ENCODE measurements at places on chromosomes 3 and 15.

- DNase-seq: no peak
- H3K36me3 ChIP-seq: peaks cover 4% of the 10 kb centered on the region
- H3K27me3 ChIP-seq: no peaks in the 10 kb centered on the region
- H3K4me3 ChIP-seq: no peak overlapping the region
Observed at GRCh38 chr15:64653757-64654156, 121.6 kb downstream of the RBPMS2 start.

GRCh38 chr3:152270937-152271336, 2.2 kb downstream of the MBNL1 start:
- peaks cover 31% of the 10 kb centered on the region for H3K4me1 ChIP-seq
- H3K27me3 ChIP-seq: no peaks in the 10 kb centered on the region
- peak overlapping the region; percentile 98 for H3K4me3 ChIP-seq
- H3K27ac ChIP-seq: no peak overlapping the region

DNA sequence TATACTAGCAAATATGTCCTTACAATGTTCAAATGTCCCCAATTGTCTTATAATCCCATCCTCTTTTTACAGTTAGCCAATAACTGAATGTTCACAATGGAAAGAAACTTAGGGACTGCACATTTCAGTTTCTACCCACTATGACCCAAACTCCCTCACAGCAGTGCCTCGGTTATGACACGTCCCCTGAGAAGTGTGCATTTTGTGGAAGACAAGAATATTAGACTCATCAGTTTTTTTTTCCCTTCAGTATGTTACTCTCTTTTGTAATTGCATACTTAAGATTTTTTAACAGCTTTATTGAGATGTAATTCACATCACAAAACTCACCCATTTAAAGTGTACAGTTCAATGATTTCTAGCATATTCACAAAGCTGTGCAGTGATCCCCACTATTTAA, 64.8 kb downstream of the IGF2BP2 start:
- H3K4me3 ChIP-seq: no peak overlapping the region
- H3K27me3 ChIP-seq: no peaks in the 10 kb centered on the region
- no peaks in the 10 kb centered on the region for H3K36me3 ChIP-seq
- H3K4me1 ChIP-seq: peaks cover 4% of the 10 kb centered on the region
- DNase-seq: no peak

DNA sequence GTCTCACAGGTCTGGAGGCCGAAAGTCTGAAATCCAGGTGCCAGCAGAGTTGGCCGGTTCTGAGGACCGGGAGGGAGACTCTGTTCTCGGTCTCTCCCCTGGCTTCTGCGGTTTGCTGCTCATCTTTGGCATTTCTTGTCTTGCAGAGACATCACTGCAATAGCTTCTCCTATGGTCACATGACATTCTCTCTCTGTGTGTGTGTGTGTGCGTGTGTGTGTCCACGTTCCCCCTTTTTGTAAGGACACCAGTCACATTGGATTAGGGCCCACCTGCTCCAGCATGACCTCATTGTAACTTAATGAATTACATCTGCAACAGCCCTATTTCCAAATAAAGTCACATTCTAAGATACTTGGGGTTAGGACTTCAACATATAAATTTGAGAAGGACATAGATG, 12.4 kb upstream of the ATP10A start:
- H3K4me1 ChIP-seq: no peaks in the 10 kb centered on the region
- H3K27ac ChIP-seq: no peak overlapping the region
- DNase-seq: no peak
- no peaks in the 10 kb centered on the region for H3K36me3 ChIP-seq

DNA sequence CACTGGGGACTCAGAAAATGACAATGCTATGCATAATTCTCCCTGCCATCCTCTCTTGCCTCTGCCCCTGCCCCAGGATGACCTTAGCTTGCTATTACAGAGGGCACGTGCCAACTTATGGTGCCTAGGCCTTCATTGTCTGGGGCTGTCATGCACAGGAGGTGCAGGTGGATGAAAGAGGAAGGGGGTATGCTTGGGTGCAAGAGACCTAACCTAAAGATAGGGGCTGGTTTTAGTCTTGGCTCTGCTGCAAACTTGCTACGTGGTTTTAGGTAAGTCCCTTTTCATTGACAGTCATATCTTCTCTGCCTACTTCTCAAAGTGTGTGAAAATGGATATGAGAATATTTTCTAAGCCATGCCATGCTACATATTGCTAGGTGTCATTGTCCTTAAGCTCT, 161.3 kb downstream of the EPHB1 start:
- H3K27ac ChIP-seq: no peak overlapping the region
- no peaks in the 10 kb centered on the region for H3K4me1 ChIP-seq
- no peaks in the 10 kb centered on the region for H3K36me3 ChIP-seq
- H3K4me3 ChIP-seq: no peak overlapping the region
- DNase-seq: no peak
- H3K27me3 ChIP-seq: no peaks in the 10 kb centered on the region

DNA sequence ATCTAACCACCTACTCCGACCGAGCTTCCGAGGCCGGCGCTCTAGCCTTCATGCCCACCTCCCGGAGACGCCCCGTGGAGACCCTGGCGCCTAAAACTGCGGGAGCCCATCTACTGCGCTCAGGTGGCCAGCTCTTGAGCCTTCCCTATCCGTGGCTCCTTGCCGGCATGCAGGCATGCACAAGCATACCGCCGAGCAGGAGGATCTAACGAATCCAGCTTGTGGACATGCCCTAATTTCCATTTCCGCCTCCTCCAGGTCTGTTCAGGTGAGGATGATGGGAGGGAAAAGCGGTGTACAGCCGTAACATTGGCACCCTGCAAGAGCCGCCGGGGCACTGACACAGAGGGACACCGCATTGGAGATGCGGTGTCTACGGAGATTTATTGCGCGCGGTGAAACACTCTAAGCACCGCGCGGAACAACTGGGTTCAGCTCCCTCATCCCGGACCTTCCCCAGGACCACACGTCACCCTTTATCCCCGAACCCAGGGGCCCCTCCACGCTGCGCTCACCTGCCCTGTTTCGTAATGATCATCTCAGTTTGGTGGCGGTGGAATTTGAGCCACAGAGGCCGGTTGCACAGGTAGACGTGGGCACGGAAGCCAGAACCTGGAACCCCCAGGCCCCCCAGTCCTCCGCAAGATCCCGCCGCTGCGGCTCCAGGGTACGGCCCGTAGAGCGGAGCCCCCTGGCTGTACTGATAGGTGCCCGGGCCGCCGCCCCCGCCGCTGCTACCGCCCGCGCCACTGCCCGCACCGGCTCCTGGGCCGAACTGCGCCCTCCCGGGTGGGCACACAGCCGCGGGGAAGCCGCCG, 1.0 kb downstream of the EOMES start:
- peaks cover 28% of the 10 kb centered on the region for H3K4me1 ChIP-seq
- H3K27ac ChIP-seq: no peak overlapping the region
- no peak for DNase-seq

- H3K36me3 ChIP-seq: no peaks in the 10 kb centered on the region
- no peaks in the 10 kb centered on the region for H3K27me3 ChIP-seq
- H3K4me1 ChIP-seq: no peaks in the 10 kb centered on the region
- H3K27ac ChIP-seq: no peak overlapping the region
Observed at GRCh38 chr15:60244813-60245212, 153.0 kb downstream of the ANXA2 start.

GRCh38 chr3:190701096-190701532, 161.4 kb downstream of the GMNC start:
- H3K4me1 ChIP-seq: no peaks in the 10 kb centered on the region
- H3K4me3 ChIP-seq: no peak overlapping the region
- H3K27me3 ChIP-seq: no peaks in the 10 kb centered on the region
- DNase-seq: no peak
- H3K36me3 ChIP-seq: no peaks in the 10 kb centered on the region
- H3K27ac ChIP-seq: no peak overlapping the region

Data from thymus (tissue), 14 donors.